Stimulated activated CD4-positive, alpha-beta T cell treated with anti-CD3 and anti-CD28 coated beads, Interleukin-1b, Interleukin-23, amount 100 ng/mL, for 1 hour (primary cell): ENCODE measurements at places on chromosomes 1 and 21.

DNA sequence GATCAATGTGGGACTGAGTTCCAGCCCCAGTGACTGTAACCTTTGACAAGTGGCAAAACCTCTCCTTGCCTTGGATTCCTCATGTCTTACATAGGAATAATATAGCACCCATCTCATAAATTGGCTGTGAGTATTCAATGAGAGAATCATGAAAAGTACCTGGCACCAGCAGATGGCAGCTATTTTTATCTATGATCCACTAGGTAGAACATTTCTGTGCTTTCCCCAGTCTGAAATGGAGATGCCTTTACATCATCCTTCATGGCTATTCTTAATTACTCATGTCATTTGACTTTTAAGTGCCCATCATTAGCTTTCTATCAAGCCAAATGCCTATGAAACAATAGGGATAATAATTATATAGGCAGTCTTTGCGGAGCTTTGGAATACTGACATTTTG, 130.1 kb downstream of the TGFB2 start:
- DNase-seq: no peak

DNA sequence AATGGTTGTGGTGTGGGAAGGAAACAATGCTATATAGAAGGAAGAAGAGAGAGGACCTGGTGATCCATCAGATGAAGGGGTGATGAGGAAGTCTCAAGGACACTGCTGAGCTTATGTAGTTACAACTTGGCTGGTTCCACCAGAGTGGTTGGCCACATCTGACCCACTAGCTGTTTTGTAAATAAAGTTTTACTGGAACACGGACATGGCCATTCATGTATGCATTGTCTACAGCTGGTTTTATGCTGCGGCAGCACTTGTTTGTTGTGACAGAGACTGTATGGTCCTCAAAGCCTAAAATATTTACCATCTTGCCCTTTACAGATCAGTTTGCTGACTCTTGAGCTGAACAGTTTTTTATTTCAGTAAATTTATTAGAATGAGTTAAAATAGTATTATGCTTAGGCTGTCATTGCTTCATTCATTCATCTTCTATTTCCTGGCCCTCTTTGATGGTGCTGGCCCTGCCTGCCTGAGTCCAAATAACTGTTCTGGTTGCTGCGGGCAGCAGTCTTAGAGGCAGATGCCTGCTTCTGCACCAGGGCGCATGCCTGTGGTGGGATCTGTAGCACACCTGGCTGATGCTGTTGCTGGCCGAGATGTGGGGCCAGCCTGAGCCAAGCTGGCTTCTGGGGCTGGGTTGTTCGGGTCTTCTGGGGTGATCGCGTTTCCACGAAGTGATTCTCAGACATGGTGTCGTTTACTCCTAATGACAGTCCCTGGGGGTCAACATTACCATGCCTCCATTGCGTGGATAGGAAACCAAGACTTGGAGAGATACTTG, 61.4 kb upstream of the WNT4 start:
- no peak for DNase-seq

GRCh38 chr1:236451796-236452373, 57.8 kb downstream of the EDARADD start:
- DNase-seq: no peak

DNA sequence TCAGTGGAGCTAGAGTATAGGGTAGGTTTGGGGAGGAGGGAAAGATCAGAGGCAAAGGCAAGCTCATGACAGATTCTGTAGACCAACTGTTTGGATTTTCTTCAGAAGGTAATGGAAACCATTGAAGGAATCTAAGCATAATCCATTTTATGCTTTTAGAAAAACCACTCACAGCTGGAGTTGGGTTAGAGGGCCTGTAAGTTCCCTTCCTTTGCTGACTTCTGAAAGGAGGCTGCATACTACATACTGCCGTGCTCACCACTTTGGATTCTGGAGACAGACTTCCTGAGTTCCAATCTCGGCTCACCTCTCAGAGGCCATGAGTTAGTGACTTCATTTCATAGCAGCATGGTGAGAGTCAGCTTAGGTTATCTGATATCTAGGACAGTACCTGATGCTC, 6.4 kb upstream of the SYT2 start:
- no peak for DNase-seq

- DNase-seq: no peak
These were observed 216.6 kb downstream of the ATG4C start for GRCh38 chr1:63000508-63000907.

- DNase-seq: no peak
These were observed 27.2 kb upstream of the KIAA0040 start for GRCh38 chr1:175219774-175220173.

- DNase-seq: no peak
These were observed 79.4 kb downstream of the ITPKB start for GRCh38 chr1:226659641-226660040.
